ENCODE measurements at places on chromosomes 12 and 14.

- DNase-seq: no peak
Measured at GRCh38 chr12:6553051-6553868, 2.6 kb downstream of the IFFO1 start.

DNA sequence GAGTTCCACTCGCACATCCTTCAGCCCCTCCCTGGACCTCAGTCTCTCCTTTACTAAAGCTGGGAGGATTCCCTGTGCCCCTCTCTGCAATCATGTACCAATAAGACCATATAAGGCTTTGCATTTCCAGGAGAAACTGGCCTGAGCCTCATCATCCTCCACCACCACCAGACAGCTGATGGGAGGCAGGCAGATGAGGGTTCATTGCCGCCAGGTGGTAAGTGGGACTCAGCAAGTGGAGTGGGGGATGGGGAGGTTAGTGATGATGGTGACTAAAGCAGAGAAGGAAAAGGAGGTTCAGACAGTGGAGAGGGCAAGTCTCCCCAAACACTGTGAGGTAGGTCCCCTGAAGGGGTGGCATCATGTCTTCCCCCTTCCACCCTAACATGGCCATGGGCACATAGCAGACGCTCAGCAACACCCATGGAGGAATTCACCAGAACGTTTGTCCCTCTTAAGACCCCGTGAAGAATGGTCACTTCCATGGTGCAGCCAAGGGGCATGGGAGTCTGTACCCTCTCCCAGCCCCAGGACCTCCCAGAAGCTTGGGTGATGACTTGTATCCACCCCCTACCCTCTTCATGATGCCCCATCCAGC lies 4.5 kb upstream of the TNFRSF1A start:
- DNase-seq: no peak

GRCh38 chr12:88925454-88925853 lies 345.2 kb upstream of the KITLG start:
- no peak for DNase-seq

GRCh38 chr14:100222224-100223093 lies 16.5 kb upstream of the YY1 start:
- DNase-seq: no peak

GRCh38 chr14:59595071-59595470 lies 18.5 kb upstream of the CCDC175 start:
- DNase-seq: no peak

DNA sequence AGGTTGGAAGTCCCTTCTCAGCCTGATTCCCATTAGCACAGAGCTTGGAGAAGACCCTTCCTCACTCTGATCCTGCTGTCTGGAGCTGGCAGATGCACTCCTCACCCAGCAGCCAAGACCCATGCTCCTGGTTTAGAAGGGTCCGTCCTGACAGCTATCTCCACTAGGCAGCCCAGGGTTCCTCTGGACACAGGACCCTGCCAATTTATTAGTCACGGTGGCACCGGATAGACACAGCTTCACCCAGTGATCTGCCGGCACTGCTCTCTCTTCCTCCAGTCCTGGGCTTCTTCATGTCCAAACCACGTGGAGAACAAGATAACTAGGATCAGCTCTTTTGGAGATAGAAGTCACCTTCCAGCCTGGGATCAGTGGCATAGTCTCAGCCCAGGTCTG lies 26.2 kb upstream of the TCL1B start:
- no peak for DNase-seq

DNA sequence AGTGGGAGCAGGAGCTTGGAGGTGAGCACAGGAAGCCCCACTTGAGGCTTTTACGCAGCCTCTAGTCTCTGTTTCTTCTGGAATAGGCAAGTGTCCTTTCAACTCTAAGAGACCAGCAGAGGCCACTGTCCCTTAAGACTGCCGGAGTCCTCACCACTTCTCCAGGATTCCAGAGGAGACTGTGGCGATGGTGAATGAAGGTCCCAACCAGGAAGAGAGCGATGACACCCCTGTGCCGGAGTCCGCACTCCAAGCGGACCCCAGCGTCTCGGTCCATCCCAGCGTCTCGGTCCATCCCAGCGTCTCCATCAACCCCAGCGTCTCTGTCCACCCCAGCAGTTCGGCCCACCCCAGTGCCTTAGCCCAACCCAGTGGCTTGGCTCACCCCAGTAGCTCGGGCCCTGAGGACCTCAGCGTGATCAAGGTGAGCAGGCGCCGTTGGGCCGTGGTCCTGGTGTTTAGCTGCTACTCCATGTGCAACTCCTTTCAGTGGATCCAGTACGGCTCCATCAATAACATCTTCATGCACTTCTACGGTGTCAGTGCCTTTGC lies 442 bp downstream of the FLVCR2 start:
- DNase-seq: no peak

DNA sequence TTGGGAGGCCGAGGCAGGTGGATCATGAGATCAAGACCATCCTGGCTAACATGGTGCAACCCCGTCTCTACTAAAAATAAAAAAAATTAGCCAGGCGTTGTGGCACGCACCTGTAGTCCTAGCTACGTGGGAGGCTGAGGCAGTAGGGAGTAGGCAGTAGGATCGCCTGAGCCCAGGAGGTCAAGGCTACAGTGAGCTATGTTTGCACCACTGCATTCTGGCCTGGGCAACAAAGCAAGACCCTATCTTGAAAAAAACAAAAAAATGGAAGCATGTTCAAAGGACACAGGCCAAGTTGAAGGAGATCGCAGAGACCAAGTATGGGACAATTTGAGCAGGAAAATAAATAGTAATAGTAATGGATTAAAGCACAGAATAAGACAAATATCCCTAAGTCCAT lies 14.2 kb downstream of the NCAPD2 start:
- DNase-seq: no peak

GRCh38 chr14:61466905-61467280 lies 145.5 kb downstream of the PRKCH start:
- no peak for DNase-seq

DNA sequence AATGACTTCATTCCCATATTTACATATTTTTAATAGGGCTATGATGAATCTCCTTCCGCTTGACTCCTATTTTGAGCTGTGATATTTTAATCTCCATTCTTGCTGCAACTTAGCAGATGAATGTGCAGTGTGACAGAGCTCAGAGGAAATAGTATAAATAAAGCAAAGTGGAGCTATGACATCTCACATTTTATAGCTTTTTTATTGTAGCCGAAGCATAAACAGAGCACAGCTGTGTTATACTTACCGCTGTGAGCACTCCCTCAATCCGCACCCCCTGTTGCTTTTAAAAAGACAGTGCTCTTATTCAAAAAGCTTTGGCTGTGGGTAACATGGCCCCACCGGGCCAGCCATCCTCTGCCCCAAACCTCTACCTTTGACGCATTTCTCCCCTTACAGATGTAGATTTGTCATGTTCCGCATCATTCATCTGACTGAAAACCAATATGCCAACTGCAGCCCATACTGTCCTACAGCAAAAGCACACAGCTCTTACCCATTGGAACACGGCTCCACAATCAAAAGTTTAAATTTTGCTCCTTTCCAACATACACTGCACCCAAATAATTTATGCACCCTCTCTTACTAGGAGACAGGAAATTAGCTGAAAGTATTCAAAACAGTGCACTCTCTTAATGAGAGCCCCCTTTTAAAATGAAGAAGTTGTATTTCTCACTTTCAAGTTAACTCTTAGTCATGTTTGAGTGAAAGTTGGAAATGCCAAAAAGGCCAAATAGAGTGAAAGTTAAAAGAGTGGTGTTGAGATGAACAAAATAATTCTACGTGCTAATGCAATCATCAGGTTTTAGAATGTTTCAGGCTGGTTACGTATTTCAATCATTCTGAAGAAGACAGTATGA lies 429.3 kb upstream of the SOX5 start:
- peak; percentile 23 for DNase-seq

GRCh38 chr12:77685112-77685511 lies 145.6 kb upstream of the NAV3 start:
- DNase-seq: peak; percentile 43

DNA sequence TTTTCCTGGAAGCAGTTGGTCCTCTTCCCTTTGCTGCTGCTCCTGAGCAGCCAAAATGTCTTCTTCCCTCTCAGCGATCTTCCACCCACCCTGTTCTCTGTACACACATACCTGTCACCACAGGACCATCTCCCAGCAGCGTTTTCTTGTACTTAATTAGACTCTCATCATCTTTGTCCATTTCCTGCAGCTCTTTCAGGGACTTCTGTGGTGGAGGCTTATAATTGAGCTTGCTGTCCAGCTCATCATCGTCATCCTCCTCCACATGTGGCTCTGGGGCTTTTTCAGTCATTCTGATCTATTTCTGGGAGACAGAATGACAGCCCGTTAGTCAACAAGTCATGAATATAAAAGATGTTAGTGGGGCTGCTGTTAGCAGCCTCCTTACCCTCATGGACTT lies 11.0 kb downstream of the ARHGDIB start:
- DNase-seq: no peak

- DNase-seq: no peak
Measured at GRCh38 chr14:35430459-35431199, 26.1 kb upstream of the NFKBIA start.

DNA sequence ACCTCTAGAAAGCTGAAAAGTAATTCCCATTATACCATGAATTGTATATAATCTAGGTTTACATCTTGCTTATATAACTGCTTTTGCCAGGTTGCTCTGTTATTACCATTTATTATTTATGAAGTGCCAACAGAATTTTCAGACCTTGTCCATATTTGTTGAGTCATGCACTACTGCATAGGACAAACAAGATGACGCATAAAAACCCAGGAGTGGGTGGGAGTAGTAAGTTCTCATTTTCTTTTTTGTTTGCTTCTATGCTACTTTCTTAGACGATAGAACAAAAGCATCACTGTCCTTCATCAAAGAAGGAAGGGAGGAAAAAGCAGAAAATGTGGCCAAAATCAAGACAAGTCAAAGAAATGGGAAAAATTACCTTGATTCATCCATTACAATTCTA lies 119.0 kb upstream of the RASSF8 start:
- no peak for DNase-seq

All from urinary bladder (tissue), 4 donors.